ENCODE measurements at places on chromosomes 5 and 9.

DNA sequence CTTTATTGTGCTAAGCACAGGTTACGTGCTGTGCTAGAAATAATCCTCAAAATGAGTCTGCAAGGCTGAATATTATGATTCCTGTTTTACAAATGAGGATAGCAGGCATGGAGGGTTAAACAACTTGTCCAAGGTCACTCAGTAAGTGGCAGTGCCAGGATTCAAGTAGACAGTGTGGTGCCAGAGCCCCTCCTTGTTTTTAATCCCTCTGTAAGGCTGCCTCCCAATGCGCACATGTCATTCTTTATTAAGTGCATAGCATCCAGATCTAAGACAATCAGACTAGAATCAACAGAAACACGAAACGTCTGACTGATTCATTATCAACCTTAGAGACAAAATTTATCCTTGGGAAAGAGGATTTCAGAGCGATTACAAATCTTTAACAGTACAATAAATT is 199.6 kb downstream of the SMARCA2 start:
- no peak for DNase-seq

DNA sequence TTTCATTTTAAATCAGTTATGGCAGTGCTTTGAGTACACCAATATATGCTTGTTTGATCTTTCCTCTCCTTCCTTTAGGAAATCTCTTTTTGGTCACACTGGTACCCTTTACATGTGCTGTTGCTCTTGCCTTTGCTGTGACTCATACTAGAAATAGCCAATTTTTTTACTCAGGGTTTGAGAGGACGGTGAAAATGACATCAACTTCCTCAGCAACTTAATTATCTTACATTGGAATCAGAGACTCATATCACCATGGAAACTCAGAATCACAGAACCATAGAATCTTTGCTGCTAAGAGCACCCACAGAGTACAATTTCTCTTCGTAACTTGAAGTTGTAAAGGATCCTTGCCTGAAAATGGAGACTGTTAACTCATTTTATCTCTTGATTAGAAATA is 13.8 kb upstream of the ZNF300 start:
- DNase-seq = no peak

DNA sequence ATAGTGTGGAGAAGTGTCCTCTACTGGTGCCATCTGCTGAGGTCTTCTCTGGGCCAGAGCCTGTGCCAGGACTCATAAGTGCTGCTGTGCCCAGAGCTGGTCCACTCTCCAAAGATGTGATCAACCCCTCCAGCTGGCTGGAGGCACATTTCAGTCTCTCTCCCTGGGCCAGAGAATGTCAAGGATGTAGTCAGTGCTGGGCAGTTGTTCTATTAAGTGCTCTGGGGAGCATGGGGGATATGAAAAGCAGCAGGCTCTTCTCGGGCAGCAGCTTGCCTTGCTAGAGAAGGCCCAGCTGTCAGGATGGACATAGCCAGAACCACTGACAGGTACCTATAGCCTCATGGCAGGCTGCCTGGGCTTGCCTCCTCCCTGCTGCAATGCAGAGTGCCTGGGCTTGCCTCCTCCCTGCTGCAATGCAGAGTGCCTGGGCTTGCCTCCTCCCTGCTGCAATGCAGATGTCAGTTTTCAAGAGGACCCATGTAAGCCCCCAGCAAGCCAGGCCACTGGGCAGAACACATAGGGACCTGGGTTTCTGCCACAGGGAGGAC is 157.2 kb upstream of the PANK3 start:
- peak; percentile 21 for DNase-seq

DNA sequence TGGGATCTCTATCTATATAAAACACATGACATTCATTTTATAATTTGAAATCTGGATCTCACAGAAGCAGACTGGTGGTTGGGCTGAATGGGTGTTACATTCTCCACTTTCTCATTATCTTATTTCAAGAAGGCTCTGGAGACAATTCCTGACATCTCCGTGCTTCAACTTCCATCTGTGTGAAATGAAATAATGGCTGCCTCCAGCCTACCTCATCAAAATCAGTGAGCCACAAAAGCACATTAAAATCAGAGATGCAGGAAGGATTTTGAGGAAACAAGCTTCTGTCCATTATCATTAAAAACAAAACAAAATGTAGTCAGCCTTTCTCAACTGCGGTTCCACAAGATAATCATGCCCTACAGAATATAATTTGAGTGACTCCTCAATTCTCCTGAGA is 958.3 kb upstream of the DMAC1 start:
- DNase-seq = no peak

GRCh38 chr5:79023947-79024346 is 38.8 kb upstream of the ARSB start:
- DNase-seq = no peak

GRCh38 chr5:105088102-105088501 is 1525.5 kb upstream of the NUDT12 start:
- no peak for DNase-seq

- DNase-seq = no peak
These were observed 302.4 kb downstream of the NR3C1 start for GRCh38 chr5:143101121-143101520.

DNA sequence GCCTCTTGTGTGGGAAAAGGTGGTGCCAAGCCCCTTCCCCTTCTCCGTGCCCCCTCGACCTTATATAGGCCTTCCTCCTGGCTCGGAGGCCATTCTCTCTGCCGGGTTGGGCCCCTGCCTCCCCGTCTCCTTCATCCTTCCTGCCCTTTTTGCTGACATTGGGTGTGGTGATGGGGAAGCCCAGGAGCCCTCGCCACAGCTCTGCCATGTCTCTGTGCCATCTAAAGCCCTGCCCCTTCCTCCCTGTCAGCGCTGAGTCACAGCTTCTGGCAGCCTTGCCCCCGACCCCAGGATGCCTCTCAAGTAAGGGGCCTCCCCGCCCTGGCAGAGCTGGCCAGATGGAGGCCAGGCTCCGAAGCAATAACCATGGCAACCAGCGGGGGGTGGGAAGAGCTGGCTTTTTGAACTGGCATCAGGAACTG is 30.4 kb downstream of the JADE2 start:
- DNase-seq = peak; percentile 56

DNA sequence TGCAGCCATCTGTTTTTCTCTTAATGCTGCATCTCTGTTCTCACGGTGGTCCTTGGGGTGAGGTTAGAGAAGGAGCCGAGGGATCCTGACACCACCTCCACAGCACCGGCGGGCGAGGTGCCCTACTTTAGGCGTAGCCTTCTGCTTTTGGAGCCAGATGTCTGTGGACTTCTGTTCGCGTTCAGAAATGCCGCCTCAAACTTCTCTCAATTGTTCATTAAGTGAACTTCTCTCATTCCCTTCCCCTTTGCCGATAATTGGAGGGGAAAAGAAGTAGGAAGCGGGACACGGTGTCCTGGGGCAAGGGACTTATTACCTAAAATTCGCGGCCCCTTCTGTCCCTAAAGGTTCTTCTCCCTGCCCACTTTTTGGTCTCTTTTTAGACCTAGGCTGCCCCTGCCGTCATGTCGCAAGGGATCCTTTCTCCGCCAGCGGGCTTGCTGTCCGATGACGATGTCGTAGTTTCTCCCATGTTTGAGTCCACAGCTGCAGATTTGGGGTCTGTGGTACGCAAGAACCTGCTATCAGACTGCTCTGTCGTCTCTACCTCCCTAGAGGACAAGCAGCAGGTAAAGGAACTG is 455 bp downstream of the KIF20A start:
- no peak for DNase-seq

DNA sequence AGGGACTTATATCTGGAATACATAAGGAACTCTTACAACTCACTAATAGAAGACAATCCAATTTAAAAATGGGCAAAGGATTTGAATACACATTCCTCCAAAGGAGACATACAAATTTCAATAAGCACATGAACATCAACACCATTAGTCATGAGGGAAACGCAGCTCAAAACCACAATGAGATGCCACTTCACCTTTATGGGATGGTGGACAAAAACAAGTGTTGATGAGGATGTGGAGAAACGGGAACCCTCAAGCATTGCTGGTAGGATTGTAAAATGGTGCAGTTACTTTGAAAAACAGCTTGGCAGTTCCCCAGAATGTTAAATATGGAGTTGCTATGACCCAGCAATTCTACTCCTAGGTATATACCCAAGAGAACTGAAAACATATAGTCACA is 72.7 kb upstream of the IER5L start:
- peak; percentile 19 for DNase-seq

DNA sequence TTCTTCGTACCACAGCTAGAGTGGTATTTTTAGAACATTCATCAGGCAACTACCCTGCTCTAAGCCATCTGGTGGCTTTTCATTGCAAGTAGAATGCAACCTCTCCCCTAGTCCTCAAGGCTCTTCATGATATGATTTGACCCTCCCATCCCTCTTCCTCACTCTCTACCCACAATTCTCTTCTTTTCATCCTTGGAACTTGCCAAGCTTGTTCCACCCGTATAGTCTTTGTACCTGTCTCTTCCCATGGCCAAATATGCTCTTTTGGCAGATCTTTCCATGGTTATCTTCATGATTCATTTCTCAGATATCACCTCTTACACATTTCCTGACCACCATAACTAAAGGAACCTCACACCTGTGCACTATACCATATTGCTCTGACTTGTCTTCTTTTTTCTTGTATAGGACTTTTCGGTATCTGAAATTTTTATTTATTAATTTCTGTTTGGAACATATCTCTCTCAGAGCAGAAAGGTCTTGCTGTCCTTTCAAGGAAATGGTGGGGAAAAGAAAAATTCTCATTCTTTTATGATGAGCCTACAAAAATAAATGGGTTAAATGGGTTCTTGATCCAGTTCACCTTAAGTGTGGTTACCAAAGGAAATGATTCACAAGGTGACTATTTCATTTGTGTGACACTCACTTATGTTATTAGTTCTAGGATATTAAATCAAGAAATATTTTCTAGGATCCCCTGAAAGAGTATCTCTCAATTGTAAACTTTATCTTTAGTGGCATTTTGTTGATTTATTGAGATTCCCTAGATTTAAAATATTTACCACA is 3.7 kb upstream of the CD274 start:
- no peak for DNase-seq

DNA sequence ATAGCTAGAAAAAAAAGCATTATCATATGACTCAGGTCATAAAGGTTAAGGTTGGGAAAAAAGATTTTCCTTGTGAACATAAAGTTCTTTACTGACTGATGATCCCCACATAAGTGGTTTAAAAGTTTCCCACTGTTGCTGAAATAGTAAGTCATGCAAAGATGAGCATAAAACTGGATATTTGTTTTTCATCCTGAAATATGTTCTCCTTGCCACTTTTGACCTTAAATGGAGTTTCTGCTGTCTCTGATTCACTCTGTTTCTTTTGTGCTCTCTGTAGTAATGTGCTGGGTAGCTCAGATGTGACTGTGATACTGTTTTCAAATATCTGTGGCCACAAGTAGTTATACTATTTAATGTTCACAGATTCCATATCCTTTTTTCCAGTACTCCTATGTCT is 162.5 kb upstream of the GAS1 start:
- peak; percentile 53 for DNase-seq

- DNase-seq = no peak
These were observed 35.3 kb upstream of the CDKN2AIPNL start for GRCh38 chr5:134446938-134447337.

DNA sequence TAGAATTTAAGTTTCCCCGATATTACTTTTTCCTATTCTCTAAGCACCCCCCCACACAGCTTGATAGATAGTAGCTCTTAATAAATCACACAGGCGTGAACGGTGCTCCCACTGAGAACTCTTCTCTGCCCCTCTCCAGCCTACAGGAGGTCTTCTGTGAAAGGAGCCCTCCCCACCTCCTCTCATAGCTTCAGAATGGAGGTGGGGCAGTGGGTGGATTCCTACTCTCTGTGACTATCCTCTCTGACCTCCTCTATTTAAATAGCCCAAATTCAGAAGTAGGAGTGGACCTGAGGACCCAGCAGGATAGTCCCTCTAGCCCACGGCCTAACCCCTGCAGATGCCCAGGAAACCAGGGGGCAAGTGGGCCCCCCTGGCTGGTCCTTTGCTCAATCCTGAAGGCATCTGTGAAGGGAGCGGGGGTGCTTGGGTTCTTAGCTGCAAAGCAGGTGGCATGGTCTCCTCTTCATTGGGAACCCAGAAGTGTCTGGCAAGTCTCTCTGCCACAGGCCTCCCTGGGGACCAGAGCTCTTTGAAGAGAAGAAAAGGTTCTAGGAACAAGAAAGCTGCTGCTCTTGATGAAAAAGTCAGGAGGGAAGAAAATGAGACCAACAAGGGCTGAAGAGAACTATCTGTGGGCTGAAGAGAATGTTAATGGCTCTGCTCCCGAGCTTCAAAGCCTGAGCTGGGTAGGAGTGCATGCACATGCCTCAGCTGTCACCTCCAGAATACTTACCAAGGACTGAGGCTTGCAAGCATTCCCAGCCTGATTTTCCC is 21.1 kb upstream of the HSPA9 start:
- DNase-seq = peak; percentile 26

DNA sequence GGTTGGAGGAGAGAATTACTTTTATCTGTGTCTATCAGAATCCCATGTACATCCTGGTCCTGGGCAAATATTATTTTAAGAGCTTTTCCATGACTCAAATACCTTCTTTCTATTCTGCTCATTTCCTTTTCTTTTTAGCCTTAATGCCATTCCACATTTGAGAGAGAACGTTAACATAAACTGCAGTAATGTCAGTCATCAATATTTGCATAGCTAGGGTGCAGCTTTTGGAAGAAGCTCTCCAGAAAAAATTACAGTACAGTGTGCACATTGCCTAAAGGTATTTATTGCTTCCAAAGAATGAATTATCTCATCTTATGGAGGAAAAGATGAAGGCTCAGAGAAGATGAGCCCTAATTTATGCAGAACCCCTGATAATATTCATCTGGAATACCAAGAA is 58.3 kb downstream of the INSYN2B start:
- no peak for DNase-seq

DNA sequence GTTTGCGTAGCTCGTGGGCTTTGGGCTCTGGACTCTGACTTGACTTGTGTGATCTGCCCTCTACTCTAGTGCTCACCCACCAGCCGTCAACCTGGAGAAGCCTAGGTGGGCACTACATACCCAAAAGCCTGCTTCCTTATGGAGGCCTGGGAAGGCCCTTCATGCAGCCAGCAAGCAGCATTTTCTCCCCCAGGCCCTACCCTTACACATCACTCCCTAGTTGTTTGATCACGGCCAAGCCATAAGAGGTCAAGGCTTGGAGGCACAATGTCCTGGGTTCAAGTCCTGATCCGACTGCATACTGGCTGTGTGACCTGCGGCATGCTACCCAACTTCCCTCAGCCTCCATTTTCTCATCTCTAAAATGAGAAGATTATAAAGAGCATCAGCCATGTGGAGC is 151.3 kb upstream of the EGFLAM start:
- no peak for DNase-seq

GRCh38 chr5:136073714-136074529 is 45.1 kb downstream of the TGFBI start:
- DNase-seq = no peak

Measured in cardiac muscle cell (in vitro differentiated cells and primary cell).